ENCODE measurements at places on chromosomes 3 and 15.

GRCh38 chr3:192281207-192281880, 446.0 kb downstream of the FGF12 start:
- H3K4me3 ChIP-seq, result no peak overlapping the region
- DNase-seq, result no peak
- no peaks in the 10 kb centered on the region for H3K36me3 ChIP-seq
- no peaks in the 10 kb centered on the region for H3K4me1 ChIP-seq
- H3K27me3 ChIP-seq, result no peaks in the 10 kb centered on the region

GRCh38 chr3:88444251-88444650, 294.5 kb downstream of the C3orf38 start:
- no peaks in the 10 kb centered on the region for H3K36me3 ChIP-seq
- DNase-seq, result no peak
- H3K27ac ChIP-seq, result no peak overlapping the region
- H3K4me1 ChIP-seq, result no peaks in the 10 kb centered on the region

GRCh38 chr15:61750271-61751084, 309.8 kb downstream of the VPS13C start:
- no peak for DNase-seq
- no peak overlapping the region for H3K4me3 ChIP-seq
- no peaks in the 10 kb centered on the region for H3K36me3 ChIP-seq
- H3K4me1 ChIP-seq, result peaks cover 7% of the 10 kb centered on the region
- H3K27ac ChIP-seq, result no peak overlapping the region
- peaks cover 17% of the 10 kb centered on the region for H3K27me3 ChIP-seq

- no peak overlapping the region for H3K4me3 ChIP-seq
- H3K27ac ChIP-seq, result no peak overlapping the region
- H3K4me1 ChIP-seq, result no peaks in the 10 kb centered on the region
- no peaks in the 10 kb centered on the region for H3K27me3 ChIP-seq
- no peak for DNase-seq
- H3K36me3 ChIP-seq, result no peaks in the 10 kb centered on the region
Observed at GRCh38 chr3:29805757-29806156, 524.9 kb downstream of the RBMS3 start.

DNA sequence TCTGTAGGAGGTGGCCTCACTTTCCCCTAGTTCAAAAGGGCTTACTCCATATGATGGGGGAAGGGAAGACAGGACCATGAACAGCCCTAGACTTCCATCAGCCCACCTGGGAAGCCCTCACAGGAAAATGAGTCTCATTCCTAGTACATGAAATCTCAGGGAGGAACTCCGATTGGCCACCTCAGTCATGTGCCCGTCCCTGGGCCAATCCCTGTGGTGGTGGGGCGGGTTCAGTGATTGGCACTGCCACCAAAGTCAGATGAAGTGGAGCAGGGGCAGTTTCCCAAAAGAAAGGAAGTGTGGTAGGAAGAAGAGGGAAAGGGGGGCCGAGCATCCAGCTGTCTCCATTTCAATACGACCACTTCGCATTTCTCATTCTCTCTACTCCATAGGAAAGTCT, 25.9 kb upstream of the GP9 start:
- H3K36me3 ChIP-seq, result no peaks in the 10 kb centered on the region
- H3K27ac ChIP-seq, result no peak overlapping the region
- no peaks in the 10 kb centered on the region for H3K4me1 ChIP-seq
- no peak for DNase-seq
- H3K4me3 ChIP-seq, result no peak overlapping the region
